ENCODE measurements at places on chromosomes 7 and 10.

DNA sequence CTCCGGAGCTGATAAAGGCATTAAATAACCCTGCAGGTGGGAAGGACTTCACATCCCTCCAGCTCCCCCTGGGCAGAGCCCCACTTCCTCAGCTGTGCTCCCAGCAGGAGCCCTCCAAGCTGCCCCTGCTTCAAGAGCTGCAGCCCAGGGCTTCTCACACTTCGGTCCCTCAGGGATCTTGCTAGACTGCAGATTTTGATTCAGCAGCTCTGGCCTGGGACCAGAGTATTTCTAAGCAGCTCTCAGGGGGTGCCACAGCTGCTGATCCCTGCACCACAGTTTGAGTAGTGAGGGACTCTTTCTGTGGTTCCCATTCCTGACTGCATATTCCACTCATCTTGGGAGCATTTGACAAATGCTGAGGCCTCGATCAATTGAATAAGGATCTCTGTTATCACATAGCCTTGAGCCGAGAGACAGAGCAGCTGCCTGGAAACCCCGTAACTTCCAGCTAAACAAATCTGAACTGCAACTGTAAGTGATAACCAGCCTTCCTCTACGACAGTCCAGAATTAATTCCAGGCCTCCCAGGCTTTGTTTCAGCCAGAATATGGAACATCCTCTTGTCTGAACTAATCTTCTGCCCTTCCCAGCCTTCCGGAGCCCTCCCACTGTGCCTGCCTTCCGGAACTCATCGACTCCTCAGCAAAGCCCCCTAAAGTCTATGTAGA is 161.4 kb downstream of the CCDC3 start:
- no peak for DNase-seq

DNA sequence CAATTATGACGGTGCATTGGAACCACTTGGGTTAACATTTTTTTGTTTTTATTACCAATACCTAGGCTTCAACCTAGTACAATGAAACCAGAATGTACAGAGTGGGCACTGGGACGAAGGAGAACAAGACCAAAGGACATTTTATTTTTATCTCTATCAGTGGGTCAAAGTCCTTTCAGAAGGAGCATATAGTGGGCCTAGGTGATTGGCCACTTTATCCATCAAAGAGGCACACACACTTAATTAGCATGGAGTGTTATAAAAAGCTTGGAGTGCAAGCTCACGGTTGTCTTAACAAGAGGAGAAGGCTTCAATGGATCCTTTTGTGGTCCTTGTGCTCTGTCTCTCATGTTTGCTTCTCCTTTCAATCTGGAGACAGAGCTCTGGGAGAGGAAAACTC is at the start of gene CYP2C19:
Gene CYP2C19 (plus strand): TSS at position 289 of the 400 bp plus-strand sequence. CDS start 25 bp downstream, at position 314.
- DNase-seq = no peak

DNA sequence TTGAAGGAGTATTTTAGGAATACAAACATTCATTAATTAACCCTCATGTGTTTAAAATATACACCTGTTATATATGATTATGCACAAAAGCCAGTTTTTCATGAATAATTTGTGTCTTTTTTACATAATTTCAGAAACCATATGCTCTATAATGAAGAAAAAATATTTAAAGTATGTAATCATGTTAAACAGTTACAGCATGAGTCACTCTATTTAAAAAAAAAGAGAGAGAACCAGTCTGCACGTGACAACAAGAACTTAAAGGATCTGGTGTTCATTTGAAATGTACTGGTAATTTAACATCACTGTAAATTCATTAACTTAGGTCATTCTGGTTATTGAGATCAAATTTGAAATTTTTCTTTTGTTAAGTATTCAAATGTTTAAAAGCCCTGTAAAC is 228.5 kb downstream of the CACNB2 start:
- DNase-seq = no peak

DNA sequence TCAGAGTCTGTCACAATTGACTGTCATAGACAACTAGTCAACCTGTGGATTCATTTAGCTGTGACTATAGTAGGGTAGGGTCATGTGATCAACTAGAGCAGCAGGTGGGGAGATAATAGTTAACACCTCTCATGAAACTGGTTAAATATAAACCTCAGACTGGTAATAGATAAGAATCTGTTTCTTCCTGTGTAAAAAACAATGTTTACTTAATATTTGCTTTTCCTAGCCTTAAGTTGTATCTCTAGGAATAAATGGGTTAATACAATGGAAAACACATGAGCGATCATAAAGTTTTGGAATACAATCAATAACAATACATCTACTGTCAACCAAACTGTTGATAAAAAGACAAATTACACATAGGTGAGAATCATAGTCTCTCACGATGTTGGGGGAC is 43.4 kb upstream of the ITGB8 start:
- no peak for DNase-seq

DNA sequence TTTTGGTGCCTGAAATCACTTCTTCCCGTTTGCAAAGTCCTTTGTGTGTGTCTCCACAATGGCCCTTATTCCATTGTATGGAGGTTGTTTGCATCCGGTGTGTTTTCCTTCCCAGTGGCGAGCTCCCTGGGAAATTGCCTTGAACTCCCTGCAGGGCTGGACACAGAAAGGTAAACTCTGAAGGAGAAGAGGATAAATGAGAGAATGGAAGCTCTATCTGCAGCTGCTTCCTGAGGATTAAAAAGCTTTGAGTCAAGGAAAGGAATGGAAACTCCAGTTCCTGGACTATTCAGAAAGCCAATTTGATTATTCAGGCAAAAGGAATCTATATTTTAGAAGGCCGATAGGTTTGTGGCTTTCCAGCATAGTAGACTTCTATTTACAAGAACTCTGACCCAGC is 4.4 kb upstream of the GRK5 start:
- no peak for DNase-seq

DNA sequence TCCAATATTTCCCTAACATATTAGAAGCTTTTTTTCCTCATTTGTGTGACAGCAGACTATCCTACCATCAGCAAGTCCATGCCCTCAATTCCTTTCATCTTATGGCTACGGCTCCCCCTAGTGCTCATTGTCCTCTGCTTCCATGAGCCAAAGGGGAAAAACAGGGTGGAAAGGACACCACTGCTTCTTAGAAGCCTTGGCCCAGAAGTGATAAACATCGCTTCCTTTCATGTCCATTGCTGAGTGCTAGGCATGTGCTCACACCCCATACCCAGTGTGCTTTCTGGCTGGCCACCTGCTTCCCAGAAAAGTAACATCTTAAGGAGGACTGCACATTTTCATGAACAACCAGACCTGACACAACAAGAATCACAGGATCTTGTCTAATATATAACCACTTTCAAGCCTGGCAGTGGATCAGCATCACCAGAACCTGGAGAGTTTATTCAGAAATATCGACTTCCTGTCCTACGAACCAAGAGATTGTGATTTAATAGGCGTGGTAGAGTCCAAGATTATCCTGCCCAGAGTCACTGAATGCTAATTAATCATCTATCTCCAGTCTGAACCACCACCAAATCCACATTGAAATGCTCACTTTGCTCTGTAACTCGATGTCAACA is 650.5 kb upstream of the SORCS1 start:
- peak; percentile 38 for DNase-seq

- no peak for DNase-seq
Measured at GRCh38 chr10:83680470-83680891, 458.8 kb upstream of the GHITM start.

DNA sequence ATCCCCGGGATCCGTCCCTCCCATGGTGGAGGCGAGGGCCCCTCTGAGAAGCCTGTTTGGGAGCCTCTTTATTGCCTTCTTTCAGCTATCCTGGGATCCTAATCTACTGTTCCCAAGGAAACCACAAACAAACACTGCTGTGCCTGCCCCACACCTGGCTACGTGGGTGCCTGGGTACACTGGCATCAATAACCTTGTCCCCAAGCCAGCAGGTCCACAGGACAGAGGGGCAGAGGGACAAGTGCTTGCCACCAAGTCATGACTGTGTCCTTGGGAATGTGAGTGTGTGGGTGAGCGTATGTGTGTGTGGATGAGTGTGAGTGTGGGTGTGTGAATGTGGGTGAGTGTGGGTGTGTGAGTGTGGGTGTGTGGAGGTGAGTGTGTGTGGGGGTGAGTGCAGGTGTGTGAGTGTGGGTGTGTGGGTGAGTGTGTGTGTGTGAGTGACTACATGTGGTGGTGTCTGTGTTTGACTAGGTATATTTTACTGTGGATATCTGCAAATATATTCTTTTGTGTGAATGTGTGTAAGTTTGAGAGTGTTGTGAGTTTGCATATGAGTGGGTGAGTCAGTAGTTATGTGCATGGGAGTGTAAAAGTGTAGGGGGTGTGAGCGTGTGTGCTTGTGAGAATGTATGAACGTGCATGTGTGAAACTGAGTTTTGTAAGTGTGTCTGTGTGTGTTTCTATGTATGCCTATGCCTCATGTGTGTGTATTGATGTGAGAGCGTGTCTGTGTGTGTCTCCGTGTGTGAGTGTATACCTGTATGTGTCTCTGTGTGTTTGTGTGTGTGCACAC is 96.1 kb downstream of the TNS3 start:
- DNase-seq = no peak

DNA sequence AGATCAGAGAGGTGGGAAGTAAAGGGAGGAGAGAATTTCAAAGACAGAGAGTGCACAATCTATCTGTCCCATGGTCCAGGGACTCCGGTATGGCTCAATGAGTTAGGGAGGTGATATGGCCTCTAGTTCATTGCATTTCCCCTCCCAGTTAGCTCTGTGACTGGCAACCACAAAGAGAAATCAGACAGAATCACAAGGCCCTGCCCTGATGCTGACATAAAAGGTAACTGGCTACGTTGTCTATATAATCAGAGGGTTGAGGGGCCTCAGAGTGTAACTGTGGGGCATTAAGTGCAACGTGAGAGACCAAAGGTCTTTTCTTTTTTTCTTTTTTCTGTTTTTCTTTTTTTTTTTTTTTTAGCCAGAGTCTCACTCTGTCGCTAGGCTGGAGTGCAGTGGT is 7.3 kb upstream of the C10orf95 start:
- no peak for DNase-seq

DNA sequence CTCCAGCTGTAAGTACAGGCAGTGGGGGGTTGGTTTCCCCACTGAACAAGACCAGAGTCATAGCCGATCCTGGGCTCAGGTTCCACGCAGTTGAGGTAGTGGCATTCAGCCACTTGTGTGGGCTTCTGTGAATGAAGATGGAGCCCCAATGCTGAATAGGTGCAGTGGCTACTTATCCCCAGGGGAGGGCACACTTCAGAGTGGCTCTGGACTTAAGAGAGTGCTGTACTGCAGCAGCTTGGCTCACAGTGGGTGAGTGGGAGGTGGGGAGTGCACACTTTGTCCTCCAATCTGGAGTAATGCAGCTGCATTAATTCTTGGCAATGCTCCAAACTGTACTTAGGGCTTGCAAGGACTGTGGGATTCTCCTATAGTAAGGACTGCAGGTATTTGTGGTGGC is 81.9 kb downstream of the BUB3 start:
- DNase-seq = no peak

- DNase-seq = no peak
Measured at GRCh38 chr7:88431882-88432281, 125.2 kb upstream of the STEAP4 start.

- DNase-seq = no peak
Measured at GRCh38 chr10:108561649-108562048, 1361.7 kb downstream of the XPNPEP1 start.

- DNase-seq = no peak
Measured at GRCh38 chr10:126691456-126691855, 21.0 kb upstream of the C10orf90 start.

DNA sequence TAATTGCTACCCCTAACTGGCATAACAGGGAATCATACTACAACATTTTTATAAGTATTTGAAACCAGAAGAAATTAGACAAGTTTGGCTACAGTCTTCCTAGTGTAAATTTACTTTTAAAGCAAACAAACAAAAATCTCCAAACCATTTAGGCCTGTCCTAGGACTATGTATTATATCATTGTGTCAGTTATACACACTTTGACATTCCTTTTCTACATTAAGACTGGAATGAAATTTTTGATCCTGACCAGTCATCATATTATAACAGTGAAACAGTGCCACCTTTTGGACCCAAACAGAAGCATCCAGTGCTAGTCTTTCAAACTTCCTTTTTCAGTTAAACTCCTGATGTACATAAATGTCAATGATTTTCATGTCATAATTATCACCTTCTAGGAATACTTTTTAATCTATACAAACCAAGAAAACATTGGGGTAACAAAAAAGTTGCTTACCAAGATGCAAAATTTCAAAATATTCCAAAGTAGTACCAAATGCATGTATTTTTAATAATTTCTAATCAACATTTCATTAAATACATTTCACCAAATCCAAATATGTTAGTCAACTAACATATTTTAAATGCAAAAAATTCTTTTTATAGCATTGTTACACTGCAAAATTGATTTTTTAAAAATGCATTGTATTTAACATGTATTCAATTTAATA is 75.7 kb downstream of the IMMP2L start:
- DNase-seq = no peak

DNA sequence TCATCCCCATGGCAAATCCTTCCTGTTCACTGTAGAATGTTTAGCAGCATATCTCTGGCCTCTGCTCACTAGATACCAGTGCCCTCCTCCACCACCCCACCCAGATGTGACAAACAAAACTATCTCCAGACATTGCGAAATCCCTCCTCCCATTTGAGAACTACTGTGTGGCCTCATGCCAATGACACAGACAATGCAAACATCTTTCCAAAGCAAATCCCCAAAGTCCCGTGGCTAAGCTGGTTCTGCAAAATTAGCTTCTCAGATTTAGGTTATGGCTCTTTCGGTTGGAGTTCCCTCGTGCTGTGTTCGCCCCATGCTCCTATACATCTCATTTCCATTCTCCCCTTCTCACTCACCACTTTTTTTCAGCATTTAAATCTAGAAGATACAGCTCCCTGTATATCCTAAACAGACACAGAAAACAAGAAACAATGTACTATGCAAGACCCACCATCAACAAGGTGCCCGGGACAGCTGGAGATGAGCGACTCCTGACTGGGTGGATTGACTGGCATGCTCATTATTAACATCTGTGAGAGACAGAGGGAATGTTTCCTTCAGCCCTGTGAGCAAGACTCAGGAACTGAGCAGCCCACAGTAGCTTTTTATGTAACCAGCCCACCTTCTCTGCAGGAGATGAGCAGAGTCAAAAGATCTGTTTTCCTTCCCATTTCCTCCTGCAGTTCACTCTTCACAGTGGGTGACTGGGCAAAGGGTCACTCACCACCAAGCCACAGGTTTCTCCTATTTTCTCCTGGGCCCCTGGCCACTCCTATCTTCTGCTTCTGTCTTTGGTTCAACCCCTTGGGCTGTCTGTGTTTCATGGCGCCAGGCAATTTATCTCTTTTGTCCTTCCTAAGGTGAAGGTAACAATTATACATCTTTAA is 225.7 kb upstream of the AOAH start:
- no peak for DNase-seq

Data from hippocampal formation (tissue), 2 donors.